ENCODE measurements at places on chromosomes 16 and 17.

DNA sequence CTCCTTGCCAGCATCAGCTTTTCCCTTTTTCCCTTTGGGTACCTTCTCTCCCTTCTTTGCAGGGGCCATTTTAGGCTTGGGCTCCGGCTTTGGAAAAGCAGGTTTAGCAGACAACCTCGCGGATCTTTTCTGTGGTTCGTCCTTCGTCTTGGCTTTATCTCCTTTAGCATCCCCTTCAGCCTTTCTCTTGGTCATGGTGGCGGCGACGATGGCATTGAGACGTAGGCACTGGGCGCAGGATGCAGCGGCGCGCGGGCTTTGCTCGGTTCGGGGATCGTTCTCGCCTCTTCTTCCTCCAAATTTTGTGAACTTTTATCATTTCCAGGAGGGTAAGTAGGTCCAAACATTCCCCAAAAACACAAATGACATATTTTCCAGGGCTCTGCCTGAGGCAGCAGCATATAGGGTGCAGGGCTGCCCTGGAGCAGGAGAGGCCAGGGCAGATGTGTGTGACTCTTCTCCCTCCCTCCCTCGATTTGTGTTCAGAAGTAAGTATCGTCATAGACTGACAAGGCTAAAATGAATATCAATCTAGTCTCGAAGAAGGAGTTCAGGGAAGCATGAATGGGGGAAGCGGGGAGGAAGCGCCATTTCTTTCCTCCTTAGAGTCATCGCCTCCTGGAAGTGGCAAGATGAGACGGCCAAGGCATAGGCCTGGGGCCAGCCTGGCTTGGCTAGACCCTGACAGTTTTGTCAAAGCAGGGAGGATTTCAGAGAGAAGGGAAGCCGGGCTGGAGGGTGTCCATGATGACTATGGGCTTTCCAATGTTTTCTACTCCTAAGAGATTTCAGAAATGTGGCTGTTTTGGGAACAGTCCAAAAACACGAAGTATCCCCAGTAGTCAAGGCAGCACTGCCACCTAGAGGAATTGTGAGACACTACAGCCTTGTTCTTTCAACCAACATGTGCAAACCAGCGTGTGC, 13.2 kb downstream of the CHCT1 start:
- DNase-seq = peak; percentile 11

DNA sequence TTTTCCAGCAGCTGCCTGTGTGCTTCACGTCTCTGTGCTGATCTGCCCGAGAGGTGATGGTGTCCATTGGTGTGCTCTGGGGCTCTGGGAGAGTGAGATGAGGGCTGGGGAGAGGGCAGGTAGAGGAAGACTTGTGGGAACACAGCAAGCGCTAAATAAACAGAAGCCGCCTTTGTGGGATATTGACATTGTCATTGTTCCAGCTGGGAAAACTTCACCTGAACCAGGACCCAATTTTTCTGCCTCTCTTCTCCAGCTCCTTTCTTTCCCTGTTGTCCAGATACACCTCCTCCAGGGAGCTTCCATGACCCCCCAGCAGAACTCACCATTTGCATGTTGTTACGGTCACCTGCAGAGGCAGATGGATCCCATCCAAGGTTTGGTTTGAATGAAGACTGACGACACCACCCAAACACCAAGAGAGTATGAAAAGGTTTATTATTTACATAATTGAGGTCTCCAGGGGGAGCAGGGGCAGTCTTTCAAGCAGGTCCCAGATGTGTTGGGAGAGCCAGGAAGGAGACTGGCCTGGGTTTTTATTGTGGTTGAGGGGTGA, 3.6 kb upstream of the ITGA3 start:
- no peak for DNase-seq

DNA sequence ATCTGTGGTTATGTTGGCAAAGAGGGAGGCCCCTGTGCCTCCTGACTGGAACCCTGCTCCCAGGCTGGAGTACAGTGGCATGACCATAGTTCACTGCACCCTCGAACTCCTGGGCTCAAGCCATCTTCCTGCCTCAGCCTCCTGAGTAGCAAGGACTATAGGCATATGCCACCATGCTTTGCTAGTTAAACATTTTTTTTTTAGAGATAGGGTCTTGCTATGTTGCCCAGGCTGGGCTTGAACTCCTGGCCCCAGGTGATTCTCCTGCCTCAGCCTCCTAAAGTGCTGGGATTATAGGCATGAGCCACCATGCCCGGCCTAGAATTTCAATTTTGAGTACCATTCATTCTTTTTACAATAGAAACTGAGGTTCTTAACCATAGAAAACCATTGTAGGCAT, 21.2 kb upstream of the ITGB3 start:
- no peak for DNase-seq

DNA sequence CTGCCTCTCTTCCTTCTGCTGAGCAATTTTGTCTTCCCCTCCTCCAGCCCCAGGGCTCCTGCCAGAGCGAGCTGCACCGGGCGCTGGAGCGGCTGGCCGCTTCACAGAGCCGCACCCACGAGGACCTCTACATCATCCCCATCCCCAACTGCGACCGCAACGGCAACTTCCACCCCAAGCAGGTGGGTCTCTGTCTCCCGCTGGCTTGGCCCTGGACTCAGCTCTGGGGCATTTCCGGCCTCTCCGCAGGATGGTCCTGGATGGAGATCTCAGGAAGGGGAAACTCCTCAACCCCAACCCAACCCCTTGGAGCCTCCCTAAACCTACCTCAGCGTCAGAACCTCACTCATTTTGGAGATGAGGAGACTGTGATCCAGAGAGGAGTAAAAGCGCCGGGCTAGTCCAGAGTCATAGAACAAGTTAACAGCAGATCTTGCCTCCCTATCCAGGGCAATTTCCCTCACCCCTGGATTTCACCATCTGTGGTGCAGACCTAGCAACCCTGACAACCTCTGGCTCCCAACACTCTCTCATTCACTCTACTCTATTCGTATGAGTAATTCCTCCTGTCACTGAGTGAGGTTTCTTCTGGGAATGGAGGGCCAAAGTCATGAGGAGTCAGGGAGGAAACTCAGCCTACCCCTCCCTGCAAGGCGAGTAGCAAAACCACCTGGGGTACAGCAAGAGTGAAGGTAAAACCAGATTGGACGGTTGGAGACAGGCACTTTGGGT, 10.8 kb downstream of the IGFBP4 start:
- DNase-seq = no peak

GRCh38 chr16:62253966-62254365, 217.7 kb upstream of the CDH8 start:
- DNase-seq = no peak

DNA sequence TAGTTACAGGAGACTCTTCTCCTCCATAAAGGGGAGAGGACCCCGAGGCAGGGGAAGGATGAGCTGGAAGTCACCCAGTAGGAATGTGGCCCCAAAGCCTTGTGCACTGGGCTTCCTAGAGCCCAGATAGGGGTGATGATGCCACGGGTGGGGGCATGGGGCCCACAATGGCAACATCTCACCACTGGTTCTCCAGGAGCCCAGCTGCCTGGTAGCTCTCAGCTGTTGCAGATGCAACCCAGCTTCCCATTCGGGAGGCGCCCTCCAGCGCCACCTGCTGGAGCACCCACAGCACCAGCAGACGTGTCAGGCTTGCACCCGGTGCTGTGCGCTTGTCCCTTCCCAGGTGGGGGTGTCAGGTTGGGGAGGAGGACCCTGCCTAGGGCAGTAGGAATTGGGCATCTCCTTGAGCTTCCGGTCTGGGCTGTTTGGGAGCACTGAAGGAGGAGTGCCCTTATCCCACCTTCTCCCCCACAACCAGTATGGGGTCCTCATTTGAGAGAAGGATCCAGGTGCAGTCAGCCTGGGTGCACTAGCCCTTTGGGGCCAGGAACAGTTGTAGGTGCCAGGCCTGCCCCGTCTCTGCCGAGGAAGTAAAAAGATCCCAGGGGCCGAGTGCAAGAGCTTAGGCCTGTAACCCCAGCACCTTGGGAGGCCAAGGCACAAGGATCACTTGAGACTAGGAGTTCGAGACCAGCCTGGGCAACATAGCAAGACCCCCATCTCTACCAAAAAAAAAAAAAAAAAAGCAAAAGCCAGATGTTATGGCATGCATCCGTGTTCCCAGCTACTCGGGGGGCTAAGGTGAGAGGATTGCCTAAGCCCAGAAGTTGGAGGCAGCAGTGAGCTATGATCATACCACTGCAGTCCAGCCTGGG, 14.4 kb downstream of the CDIPT start:
- DNase-seq = peak; percentile 70

GRCh38 chr16:67542464-67542863, 13.8 kb downstream of the RIPOR1 start:
- DNase-seq = peak; percentile 52

DNA sequence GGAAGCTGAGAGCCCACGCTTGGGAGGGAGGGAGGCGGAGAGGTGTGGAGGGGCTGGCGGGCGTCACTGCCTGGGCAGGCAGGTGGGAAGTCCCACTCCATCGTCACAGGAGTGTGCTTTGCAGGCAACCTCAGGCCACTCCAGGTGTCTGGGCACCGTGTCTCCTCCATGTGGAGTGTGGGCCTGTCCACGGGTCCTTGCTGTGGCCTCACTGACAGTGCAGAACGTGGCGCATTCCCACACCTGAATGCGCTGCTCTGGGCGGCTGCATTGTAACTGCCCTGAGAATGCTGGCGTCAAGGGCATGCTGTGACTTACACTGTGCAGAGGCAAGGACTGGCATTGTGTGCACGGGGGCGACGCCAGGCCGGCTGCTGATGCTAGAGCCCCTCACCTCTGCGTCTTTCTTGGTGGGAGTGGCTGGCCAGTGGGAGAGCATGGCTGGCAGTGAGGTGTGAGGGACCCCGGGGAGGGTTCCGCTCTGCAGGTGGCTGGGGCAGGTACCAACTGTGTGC, 66.4 kb downstream of the BANP start:
- no peak for DNase-seq

- DNase-seq = no peak
These were observed 300.6 kb downstream of the SOX9 start for GRCh38 chr17:72421128-72422092.

- no peak for DNase-seq
These were observed 9.4 kb upstream of the TOM1L1 start for GRCh38 chr17:54891176-54891821.

DNA sequence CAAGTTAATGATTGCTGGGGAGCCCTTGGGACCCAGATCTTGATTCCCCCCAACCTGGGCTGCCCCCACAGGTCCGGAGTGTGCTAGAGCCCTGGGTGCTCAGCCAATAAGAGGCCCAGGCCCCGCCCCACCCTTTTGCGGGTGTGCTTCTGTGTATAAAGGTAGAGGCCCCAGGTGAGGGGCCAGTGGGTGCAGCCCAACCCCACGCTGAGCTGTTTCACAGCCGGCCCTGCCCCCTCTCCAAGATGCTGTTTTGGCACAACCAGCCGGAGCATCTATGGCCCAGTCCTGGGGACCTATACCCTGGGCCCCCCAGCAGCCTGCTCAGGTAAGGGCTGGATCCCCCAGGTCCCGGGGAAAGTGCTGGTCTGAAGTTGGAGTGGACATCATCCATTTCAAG, 11.8 kb upstream of the STAC2 start:
- no peak for DNase-seq

- no peak for DNase-seq
These were observed 27.2 kb upstream of the TOB1 start for GRCh38 chr17:50893183-50893993.

DNA sequence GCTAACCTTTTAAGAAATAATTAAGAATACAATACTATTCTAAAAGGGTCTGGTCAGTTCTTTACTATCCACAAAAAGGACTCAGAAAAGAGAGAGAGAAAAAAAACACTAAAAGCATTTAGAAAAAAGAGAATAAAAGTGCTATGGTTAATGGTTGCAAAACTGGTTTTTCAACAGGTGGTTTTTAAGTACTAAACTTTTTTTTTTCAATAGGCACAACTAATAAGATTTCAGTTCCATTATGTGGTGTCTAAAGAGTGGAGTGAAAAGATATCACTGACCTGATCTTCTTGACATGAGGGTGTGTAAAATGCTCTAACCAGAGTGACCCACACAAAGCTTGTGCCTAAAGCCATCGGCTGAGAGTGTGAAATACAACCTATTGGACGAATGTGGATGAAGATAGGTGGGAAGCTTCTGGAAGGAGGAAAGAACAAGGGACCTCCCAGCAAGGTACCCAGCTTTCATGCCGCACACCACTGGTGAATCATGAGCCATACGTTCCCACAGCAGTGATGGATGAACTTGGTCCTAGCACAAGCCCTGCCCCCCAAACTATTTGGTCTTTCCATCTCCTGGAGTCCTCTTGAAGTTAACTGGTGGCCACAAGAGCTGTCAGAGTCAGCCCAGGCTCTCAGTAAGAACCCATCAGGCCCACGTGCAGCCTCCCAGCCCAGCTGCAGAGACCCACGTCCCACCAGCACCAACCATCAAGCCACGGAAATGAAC, 103.0 kb downstream of the ZFHX3 start:
- no peak for DNase-seq

GRCh38 chr17:62618647-62619416, 8.6 kb upstream of the MRC2 start:
- DNase-seq = no peak

DNA sequence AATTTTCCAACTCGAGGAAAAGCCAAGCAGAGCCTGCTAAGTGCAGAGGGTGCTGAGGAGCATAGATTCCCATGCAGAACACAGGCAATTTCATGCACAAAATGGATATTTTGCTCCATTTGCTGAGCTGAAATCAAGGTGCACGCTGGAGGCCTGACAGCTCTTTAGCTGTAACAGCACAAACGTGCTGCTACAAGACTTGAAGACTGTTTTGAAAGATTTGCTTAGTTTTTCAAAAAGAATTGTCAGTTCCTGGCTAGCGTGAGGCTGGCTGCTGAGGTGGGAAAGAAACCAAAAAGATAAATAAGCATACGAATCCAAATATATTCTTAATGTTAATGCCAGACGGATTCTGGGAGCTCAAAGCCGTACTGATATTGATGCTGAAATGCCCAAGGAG, 309.0 kb upstream of the MAF start:
- DNase-seq = no peak

DNA sequence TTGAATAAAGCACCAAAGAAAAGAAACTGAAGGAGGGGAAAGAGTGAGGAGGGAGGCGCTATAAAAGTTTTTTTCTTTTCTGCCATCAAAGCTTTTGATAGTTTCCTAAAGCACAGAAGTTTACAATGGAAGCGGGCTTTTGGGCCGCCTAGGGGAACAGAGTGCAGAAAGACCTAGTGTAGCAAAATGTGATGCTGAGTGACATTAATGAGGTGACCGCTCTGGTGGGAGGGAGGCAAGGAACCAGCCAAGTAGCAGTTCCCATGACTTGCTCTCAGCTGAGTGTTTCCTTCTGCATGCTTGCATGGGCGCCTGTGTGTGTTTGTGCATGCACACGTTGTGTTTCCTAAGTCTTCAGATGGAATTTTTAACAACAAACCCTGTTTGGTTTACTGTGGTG, 15.5 kb downstream of the MSI2 start:
- DNase-seq = no peak

GRCh38 chr17:30222251-30222650, 13.2 kb downstream of the SLC6A4 start:
- DNase-seq = no peak

- peak; percentile 65 for DNase-seq
These were observed at the start of gene ZBTB4 for GRCh38 chr17:7479213-7480088. Gene ZBTB4, minus strand, starts transcription at chr17:7479631. Its CDS starts 12,830 bp downstream, at chr17:7466801.

- no peak for DNase-seq
These were observed 8.4 kb upstream of the MED9 start for GRCh38 chr17:17468217-17469010.

- no peak for DNase-seq
These were observed 116.6 kb downstream of the ZNF18 start for GRCh38 chr17:11880714-11881113.

GRCh38 chr17:67246653-67247415, 1.8 kb upstream of the HELZ start:
- DNase-seq = no peak

Data from activated T-helper 1 cell treated with Interleukin-2 at 50 U/mL for 16 hours (primary cell).